ENCODE measurements at places on chromosomes 3 and 15.

GRCh38 chr15:48683991-48684765, 38.7 kb upstream of the FBN1 start:
- no peak for DNase-seq

- no peak for DNase-seq
Observed at GRCh38 chr3:119289404-119289770, 4.8 kb upstream of the ARHGAP31 start.

DNA sequence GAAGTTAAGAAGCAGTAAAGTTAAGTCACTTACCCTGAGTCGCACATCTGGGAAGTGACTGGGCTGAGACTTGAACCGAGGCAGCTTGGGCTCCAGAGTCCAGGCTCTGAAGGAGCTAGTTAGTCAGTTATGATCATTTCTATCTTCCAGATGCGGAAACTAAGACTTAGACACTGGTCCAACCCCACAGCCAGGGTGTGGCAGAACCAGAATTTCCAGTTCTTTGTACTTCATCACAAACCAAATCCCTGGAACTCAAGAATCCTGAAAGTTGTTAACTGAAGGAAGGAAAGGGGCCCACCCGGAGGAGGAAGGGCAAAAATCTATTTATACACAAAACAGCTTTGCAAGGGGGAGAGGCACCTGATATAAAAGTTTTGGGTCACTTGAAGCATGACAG, 389.9 kb downstream of the SHQ1 start:
- no peak for DNase-seq

DNA sequence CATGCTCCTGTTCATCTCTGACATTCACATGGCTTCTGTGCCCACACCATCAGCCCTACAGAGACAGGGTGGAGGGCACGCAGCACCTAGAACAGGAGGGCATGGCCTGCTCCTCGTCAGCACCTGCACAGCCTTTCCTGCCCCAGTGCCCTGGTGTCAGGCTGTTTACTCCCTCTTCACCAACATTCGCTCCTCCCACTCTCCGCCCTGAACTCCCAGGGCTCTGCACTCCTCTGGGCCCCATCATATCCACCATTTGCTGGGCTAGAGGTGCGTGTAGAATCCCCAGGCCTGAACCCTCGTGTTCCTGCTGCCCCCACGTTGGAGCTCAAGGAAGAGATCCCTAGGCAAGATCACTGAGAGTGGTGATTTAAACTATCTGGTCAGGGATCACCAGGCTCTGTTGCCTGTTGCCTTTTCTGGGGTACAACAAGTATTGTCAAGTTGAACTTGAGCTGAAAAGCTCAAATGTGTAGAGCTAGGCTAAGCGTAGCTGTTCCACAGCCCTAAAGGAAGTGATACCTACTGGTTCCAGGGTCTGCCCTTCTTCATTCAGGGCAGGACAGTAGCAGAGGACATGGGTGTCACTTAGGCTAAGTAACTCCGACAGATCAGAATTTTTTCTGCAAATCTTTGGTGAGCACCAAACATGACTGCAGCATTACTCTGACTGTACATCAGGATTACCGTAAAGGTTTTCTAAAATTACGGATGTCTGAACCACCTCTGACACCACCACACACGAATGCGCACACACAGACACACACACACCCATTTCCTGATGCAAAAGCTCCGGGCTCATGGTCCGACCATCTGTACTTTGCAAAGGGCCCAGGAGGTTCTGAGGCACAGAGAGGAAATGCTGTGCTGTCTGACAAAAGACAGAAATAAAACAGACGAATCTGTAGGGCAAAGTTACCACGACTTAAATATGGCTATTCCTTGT, 43.7 kb upstream of the GNB5 start:
- DNase-seq = no peak

GRCh38 chr15:93865586-93865985, 365.8 kb upstream of the MCTP2 start:
- no peak for DNase-seq

DNA sequence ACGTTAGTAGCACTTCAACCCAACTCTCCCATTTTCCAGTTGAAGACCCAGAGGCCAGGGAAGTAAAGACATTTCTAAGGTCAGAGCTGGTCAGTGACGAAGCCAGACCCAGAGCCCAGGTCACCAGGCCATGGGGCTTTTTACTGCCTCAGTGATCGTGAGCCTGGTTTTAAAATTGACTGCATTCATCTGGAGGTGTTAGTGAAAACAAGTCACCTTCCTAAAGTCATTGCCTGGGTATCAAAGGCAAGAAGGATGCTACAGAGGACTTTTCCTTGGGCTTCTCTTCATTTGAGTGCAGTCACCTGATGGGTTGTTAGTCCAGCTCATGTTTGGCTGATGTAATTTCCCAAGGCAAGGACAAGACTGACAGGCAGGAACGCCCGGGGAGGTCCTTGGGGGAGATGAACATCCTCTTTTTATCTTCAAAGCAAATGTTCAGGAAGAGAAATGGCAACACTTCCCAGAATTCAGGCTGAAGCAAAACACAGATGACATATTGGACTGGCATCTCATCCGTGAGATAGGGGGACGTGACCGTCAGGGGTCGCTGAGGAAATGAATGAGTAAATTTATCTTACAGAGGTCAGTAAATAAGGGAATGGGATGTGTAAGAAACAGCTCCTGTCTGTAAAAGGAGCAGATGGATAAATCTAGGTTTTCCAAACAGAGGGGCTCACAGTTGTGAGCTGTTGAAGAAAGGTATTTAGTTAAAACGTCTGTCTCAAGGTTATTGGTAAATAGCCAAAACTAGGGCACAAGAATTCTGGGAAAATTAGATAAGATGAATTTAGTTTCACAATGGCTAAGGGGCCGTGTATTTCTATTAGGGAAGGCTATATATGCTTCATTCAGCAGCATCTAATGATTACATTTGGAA, 201.2 kb downstream of the OPA1 start:
- no peak for DNase-seq

GRCh38 chr3:16302082-16302631, 37.1 kb downstream of the OXNAD1 start:
- DNase-seq = no peak

- DNase-seq = no peak
Observed at GRCh38 chr15:64800476-64800875, 25.0 kb downstream of the PIF1 start.

DNA sequence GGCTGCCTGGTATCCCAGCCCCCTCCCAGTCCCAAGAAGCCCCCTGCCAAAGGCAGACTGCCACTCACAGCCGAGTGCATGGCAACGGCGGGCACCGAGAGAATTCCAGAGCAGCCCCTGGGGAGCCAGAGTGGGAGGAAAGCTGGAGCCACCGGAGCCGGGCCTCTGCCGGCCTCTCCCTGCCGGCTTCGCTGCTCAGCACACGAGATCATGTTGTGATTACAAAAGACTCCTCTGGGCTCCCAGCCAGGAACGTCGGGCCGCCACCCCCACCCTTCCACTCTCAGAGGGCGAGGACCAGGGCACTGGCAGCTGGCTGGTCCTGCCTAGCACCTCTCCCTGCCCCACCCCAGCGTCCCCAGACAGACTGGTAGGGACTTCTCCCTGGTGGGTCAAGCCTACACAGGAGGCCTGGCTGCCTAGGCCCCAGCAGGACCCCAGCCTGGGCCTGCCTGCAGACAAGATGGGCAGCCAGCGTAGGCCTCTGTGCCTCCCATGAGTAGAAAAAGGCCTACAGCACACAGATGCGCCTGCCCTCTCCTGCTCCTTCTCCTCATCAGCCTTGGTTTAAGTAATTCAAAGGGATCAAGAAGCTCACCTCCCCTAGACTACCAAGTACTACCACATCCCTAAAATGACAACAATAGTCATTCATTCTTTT, at the start of gene CCDC9B:
Gene CCDC9B (minus strand): TSS at position 200 of the 661 bp plus-strand sequence. CDS start 120 bp downstream, at position 80.
- DNase-seq = no peak

GRCh38 chr3:160196511-160197104, 28.6 kb upstream of the C3orf80 start:
- DNase-seq = no peak

DNA sequence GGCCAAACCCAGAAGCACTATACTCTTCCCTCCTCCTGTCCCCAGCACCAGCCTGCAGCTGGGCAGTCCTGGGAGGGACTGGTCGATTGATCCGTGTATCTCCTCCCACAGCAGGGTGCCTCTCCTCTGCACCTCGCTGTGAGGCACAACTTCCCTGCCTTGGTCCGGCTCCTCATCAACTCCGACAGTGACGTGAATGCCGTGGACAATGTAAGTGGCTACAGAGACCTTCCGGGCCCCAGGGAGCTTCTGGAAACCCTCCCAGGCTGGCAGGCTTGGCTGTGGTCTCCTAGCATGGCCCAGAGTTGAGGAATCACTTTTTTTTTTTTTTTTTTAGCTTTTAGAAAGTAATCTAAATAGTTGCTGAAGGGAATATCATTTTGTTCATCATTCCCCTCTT, 30.7 kb downstream of the ANKDD1A start:
- no peak for DNase-seq

DNA sequence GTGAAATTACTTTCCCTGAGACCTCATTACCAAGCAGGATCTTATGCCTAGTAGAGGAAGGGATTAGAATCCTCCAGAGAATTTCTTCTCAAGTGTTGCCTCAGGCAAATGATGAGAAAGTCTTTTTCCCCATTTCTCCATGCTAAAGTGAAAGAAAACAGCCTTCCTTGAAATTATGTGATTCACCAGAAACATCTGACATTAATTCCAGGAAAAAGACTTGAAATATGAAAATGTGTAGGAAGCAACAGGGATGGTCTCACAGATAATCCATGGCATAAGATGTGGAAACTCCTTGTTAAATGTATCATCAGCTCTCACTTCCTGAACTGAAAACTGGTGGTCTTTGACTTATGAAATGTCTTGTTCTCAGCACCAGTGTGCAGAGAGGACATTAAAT, 17.9 kb upstream of the ABI3BP start:
- no peak for DNase-seq

- no peak for DNase-seq
Observed at GRCh38 chr15:39403640-39404117, 177.2 kb upstream of the THBS1 start.

Measured in T follicular helper cell (primary cell).